ENCODE measurements at places on chromosomes 13 and 19.

DNA sequence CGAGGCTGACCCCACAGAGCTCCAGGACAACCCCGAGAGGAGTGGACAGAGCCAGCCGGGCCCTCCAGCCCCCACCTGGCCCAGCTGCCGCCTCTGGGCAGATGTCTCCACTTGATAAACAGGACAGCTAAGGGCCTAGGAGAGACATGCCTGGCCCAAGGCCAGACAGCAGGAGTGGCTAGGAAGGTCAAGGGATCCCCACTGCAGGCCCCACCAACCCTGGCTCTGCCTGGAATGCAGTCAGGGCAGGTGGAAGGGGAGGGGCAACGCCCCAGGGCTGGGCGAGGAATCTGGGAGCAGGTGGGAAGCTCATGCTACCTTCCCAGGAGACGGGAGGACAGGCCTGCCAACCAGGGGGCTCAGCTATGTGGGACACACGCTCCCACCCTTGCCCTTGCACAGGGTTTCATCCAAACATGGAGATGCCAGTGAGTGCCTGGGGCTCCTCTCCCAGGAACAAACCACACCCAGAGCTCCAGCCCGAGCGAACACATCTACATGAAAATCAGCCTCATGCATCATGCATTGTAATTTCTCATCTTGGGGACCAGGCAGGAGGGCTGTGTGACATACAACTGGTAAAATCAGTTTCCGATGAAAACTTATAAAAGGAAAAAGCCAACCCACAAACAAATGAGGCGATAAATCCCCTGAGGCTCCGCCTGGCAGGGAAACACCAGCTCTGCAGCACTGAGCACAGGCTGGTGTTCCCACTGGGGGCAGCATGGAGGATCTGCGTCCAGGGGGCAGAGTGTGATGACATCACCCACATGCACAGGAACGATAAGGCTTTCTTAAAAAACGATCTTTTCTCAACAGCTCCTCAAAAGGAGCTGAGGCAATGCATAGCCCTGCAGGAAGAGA lies 25.0 kb downstream of the SH3GL1 start:
- no peak for ATAC-seq

DNA sequence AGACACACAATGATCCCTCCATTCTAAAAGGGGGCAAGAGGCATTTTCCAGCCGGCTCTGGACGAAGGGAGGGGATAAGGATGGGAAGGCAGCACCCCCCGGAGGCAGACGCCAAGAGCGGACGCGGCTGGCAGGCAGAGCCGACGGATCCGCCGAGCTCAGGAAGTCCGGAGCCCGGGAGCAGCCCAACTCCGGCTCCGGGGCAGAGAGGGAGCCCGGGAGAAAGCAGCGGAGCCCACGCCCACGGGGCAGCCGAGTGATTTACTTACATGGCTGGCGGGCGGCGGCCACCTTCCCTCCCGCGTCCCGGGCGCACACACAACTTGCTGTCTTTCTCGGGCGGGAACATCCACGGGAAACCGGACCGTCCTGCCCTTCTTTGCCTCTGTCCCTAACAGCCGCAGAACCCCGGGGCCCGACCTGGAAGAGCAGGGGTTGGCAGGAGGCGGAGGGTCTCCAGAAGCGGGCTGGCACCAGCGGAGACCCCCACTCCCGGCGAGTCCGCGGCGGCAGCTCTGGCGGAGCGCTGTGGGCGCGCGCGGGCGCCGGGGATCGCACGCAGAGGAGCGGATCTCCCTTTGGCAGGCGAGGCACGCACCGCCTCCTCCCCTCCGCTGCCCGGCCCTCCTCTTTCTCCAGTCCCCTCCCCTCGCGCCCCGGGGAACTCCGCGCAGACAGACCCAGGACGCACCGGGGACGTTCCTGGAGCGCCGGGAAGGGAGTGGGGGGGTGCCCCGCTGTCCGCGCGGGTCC lies at the start of gene LHFPL6:
TSS of gene LHFPL6 (minus strand) at position 580 of the 753 bp plus-strand sequence.
- ATAC-seq = peak; percentile 86

GRCh38 chr19:41449865-41450178 lies 6.9 kb downstream of the ERICH4 start:
- no peak for ATAC-seq

DNA sequence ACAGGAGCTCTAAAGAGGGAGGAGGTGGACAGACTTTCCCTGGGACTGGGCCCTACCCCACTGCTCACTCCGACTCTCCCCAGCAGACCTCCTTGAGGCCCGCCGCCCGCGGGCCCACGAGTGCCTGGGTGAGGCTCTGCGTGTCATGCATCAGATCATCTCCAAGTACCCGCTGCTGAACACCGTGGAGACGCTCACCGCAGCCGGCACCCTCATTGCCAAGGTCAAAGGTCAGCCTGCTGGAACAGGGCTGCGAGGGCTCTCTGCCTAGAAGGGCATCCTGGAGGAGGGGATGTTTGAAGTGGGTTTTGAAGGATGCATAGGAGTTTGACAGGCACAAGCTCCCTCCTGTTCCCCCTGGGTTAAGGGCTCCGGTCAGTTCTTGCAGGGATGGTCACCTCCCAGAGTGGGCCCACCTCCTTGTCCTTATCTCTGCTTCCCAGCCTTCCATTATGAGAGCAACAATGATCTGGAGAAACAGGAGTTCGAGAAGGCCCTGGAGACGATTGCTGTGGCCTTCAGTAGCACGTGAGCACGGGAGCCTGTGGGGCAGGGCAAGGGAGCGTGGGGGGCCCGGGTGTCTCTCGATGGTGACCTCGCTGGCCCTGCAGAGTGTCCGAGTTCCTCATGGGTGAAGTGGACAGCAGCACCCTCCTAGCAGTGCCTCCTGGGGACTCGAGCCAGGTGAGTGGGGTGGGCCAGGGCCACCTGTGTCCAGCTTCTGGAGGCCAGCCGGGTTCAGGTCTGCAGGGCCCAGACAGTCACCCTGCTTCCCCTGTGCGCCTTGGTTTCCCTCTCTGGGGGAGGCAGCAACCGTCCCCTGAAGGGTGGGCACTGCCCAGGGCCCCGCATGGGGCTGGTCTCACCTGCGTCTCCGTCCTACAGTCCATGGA lies 6.3 kb downstream of the ARHGAP45 start:
- no peak for ATAC-seq

DNA sequence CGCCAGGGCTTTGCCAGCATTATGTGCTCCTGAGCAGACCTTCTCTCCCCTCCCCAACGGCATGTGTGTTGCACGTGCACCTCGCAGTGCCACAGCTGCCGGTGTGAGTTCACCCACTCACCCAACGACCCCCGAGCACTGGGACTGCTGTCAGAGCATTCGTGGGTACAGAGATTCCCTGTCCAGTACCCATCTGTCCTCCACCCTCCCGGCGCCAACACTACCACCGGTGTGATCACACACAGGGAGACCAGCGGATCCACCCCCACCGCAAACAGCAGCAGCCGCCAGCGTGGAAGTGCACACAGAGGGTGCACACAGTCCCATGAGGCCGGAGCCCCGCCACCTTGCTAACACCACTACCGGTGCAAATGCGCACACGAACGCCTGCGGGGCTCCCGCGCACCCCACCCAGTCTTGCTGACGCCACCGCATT lies 15.9 kb downstream of the LILRA1 start:
- no peak for ATAC-seq

All from activated CD4-positive, CD25-positive, alpha-beta regulatory T cell treated with anti-CD3 and anti-CD28 coated beads, Interleukin-2, amount 50 U/mL, for 24 hours (primary cell).